ENCODE measurements at places on chromosomes 5 and 9.

DNA sequence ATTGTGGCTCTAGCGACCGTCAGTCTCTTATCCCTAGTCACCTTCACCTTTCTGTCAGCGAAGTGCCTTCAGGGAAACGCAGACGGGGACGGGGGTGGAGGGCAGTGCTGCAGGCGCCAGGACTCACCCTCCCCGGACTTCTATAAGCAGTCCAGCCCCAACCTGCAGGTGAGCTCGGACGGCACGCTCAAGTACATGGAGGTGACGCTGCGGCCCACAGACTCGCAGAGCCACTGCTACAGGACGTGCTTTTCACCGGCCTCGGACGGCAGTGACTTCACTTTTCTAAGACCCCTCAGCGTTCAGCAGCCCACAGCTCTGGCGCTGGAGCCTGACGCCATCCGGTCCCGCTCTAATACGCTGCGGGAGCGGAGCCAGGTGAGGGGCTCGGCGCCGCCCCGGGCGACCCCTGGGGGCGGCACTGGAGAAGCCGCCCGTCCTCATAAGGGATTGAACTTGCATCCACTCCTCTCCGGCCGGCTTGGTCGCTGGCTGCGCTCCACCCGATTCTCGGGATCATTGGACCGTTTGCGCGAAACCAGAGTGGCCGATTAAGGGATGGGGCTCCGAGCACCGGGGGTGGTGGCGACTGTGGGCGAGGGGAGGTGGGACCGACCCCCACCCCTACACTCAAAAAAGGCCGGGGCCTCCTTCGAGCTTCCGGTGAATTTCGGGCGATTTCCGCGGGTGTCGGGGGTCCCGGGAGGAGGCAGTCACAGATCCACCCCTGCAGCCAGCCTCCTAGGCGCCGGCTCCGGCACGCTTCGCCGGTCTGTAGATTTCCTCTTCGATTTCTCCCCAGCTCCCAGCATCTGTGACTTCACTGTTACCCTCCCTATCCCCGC, 2.7 kb downstream of the PCDHGC5 start:
- DNase-seq = no peak

- DNase-seq = no peak
Observed at GRCh38 chr5:158606233-158606632, 493.5 kb downstream of the EBF1 start.

- DNase-seq = no peak
Observed at GRCh38 chr5:111461934-111462333, 50.4 kb downstream of the STARD4 start.

GRCh38 chr5:109873687-109874086, 184.0 kb downstream of the MAN2A1 start:
- no peak for DNase-seq

DNA sequence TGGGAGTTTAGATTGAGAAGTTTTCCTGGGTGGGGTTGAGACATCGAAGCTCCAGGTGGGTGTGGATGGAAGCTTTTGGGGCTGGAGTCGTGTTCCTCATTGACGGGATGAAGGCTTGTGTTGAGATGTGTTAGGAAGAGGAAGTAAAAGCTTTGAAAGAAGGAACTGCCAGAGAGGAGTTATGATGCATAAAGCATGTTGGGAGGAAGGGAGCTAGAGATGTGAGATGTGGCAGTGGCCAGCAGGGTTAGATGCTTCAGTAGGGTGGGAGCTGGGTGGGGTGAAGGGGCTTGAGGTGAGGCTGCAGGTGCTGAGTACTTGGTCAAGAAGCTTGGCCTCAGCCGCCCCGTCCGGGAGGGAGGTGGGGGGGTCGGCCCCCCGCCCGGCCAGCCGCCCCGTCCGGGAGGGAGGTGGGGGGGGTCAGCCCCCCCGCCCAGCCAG, 56.7 kb downstream of the HSPA4 start:
- no peak for DNase-seq

GRCh38 chr9:108746864-108747263, 108.9 kb downstream of the ACTL7B start:
- DNase-seq = no peak

DNA sequence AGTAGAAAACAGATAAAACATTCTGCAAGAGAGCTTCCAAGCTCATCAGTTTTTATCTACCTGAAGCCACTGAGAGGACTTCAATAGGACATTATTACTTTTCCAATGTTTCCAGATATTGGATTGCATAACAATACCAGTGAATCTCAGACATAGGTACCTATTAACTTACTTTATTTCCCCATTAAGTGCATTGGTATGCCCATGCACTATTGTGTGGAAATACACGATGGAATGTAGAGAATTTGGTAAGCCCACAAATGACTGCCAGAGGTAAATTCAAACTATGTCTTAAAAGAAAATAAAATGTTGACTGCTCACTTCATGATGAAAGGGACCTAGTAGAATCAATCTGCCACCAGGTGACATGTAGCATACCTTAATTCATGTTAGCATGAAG, 48.1 kb upstream of the PRR16 start:
- DNase-seq = no peak

GRCh38 chr9:23824830-23825591, 1.0 kb downstream of the ELAVL2 start:
- DNase-seq = no peak

Measured in stimulated activated CD8-positive, alpha-beta memory T cell treated with anti-CD3 and anti-CD28 coated beads, Interleukin-4, amount 100 ng/mL, for 48 hours (primary cell).